Daoy (cell line): ENCODE measurements at places on chromosomes 12 and 14. TPM values are rescaled to one million over a fixed set of nuclear protein-coding genes. Genes with fewer than 3 reads are reported as not detected.
A peak's percentile ranks its signal among the peaks of the same experiment; 100 is the strongest.

The EML1 gene
- total RNA-seq: 95.5 and 101 TPM in 2 replicates

The CLEC9A gene
- not detected in 2 replicates for total RNA-seq

The KRT85 gene
- total RNA-seq: 0.80 TPM in 1 of 2 replicates, not detected in the other

The RTL1 gene
- not detected in 2 replicates for total RNA-seq

The CNOT2 gene
- 141 and 143 TPM in 2 replicates for total RNA-seq

The KRT80 gene
- total RNA-seq: 4.4 and 5.5 TPM in 2 replicates

The TAS2R20 gene
- 0.74 TPM in 1 of 2 replicates, not detected in the other for total RNA-seq

The LHX5 gene
- total RNA-seq: 0.09 and 0.46 TPM in 2 replicates

The KRT73 gene
- total RNA-seq: not detected in 2 replicates

The CCNB1IP1 gene
- total RNA-seq: 78.1 and 83.5 TPM in 2 replicates

The SMCO2 gene
- total RNA-seq: not detected in 2 replicates

DNA sequence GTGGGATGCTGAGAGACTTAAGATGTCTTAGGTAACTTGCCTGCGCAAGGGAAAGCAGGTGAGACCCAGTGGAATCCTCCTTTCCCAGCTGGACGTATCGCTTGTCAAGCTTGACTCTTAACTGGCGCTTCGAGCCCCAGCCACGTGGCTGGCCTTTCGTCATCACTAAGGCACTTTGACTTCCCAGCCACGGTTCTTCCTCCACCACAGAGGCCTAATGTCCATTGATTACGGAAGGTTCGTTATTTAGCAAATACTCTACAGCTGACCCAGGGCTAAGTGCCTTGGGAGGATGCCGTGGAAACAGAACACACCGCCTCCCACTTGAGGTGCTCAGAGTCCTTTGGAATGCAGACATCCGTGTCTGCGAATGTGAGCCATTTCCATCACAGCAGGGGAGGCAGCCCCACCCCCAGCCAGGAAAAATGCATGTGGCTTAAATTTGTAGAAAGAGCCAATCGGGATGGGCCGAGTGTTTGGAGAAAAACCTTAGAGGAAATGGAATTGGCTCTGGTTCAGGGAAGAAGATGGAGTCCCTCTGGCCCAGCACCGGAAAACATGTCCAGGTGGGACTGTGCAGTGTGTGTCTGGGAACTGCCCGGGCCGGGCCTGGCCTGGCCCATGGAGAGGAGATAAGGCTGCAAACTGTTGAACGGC lies 115.7 kb downstream of the PLXNC1 start:
- DNase-seq: peak; percentile 54

GRCh38 chr12:62934799-62935674 lies at the start of gene PPM1H:
PPM1H (minus strand) TSS chr12:62935150; CDS start chr12:62934736, 414 bp downstream.
- DNase-seq: peak; percentile 69

GRCh38 chr12:131333136-131333535 lies 377.8 kb upstream of the SFSWAP start:
- DNase-seq: no peak

- no peak for DNase-seq
These were observed 89.8 kb downstream of the BTG1 start for GRCh38 chr12:92055877-92056276.

DNA sequence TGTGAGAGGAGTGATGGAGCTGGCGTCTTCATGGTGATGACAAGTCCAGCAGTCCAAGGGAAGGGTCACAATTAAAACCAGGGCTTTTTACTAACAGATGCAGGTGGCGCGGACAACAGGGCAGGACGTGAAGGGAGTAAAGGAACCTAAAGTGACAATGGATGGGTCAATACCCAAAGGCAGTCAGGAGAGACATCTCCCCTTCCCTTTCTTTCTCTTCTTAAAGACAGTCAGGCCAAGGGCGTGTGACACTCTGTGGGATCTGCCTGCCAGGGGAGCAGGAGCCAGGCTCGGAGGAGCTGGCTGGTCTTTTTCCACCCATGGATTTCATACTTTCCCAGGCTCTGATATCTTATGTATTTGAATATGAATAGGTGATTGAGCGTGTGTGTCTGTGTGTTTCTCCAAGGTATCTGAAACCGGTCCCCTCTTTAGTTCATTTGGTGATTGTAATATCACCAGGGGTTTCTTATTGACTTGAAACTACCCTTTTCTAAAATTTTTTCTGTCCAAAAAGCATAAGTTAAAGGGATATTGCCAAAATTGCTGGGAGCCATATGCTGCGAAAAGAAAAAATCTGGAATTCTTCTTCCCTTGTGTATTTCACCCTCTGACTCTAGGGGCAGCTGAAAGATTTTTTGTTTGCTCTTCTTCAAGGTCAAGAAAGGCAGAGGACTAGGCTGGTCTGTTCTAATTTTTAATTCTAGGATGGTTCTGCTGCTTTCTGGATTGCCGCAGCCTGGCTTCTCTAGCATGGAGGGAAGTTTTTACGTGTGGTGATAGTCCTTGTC lies 61.8 kb downstream of the FBXL14 start:
- DNase-seq: no peak

- DNase-seq: no peak
These were observed 153.7 kb downstream of the CEP128 start for GRCh38 chr14:80787876-80788275.

DNA sequence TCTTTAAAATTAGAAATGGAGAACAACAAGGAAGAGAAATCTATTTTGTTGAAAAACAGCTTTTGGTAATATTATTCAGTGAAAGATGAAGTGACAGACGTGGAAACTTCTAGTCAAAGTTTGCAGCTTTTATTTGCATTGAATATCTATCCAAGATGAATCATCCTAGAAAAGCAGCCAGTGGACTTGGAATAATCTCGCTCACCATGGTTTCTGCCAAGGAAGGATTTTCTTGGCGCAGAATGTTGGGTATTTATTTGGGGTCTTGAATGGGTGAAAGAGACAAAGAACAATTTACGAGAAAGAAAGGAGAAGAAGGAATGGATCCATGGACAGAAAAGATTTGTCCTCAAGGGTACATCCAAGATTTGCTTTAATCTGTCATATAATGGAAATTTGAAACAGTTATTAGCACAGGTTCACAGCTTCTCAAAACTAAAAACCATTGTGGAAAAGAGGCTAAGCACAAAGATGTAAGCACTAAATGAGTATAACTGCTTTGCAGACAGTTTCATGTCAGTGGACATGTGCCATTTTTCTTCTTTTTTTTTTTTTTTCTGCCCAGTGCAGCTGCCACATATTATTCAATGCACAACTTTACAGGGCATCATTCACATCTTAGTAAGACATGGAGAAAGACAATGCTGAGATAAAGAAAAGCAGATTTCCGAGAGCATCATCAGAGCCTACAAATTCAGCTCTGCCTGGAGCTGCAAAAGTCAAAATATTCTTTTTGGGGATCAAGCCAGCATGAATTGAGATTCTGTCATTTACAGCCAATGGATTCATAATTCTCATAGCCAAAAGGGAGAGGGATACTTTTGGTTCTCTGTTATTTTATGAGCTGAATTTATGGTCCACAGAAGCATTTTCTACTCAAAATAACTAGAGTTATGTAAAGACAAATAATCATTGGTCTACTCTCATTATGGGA lies 333.7 kb downstream of the DAD1 start:
- DNase-seq: no peak

- peak; percentile 85 for DNase-seq
These were observed 118.5 kb downstream of the TTC7B start for GRCh38 chr14:90697577-90698206.

- no peak for DNase-seq
These were observed 42.9 kb upstream of the TESC start for GRCh38 chr12:117142094-117142493.

GRCh38 chr12:58588770-58589169 lies 331.5 kb downstream of the LRIG3 start:
- DNase-seq: no peak

- no peak for DNase-seq
These were observed 53.0 kb downstream of the ETNK1 start for GRCh38 chr12:22677781-22678574.

DNA sequence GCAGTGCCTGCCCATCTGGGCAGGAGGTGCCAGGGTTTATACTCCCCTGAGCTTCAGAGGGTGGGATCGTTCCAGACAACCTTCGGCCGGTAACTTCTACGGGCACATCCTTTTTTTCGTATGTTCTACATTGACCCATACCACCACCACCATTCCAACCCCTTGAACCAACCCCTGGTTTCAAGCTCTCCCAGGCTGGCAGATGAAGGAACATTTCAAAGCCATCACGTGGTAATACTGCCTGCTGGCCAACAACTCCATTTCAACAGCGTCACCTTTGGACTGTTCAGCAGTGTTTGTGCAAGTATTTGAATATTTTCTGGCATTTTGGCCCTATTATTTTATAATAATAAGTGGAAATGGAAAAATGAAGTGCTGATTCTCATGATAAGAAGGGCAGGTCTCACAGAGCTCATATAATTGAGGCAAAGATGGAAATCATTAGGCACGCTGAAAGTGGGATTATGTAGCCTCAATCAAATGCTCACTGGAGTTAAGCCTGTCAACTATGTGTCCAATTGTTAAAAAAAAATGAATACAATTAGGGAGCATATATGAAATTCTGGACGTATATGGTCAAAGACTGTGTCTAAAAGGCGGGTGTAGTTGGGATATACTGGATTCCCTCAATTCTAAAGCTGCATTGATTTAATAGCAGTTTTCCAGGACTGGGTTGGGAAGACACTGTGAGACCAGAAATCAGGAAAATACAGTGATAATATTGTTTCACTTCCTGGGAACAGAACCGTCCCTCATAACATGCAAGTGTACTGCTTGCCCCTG lies 162.1 kb downstream of the ZFP36L1 start:
- no peak for DNase-seq

DNA sequence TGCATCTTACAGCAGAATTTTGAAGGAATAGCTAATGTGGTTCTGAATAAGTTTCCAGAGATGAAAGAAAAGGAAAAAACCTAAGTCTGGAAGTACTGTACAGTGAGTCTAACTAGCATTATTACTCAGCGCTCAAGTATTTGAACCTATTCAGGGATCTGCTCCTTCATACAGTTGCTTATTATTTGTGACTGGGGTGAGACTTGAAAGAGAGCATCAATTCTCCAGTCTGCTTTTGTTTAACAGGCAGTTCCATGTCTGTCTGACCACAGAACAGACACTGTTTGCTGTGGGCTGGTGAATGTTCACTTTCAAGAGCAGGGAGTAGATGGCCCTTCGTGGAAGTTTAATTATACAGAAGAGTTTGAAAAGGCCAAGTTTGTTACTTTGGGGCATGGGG lies 9.3 kb downstream of the ETV6 start:
- DNase-seq: no peak

GRCh38 chr12:90995010-90995409 lies 9.8 kb downstream of the EPYC start:
- DNase-seq: no peak

- DNase-seq: no peak
These were observed 91.8 kb downstream of the ITPK1 start for GRCh38 chr14:93023802-93024434.

GRCh38 chr14:86088156-86088555 lies 558.2 kb downstream of the FLRT2 start:
- DNase-seq: no peak

DNA sequence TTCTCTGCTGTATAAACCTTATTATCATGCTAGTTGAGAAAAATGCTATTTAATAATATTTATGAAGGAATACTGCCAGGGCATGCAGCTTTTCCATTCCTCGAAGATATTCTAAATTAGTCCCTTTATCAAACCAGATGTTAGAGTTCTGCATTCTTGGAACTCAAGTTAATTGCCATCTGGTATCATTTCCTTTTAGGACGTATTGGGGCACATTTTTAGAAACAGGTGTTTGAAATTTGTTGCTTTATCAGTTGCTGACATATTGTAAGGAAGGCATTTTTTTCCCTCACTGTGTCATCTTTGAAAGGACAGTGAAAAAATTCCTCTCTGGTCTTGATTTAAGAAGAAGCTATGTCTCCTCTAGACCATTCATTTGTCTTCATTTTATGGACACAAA lies 471.2 kb upstream of the PRICKLE1 start:
- no peak for DNase-seq

GRCh38 chr14:95463171-95463901 lies 53.1 kb downstream of the SYNE3 start:
- no peak for DNase-seq

DNA sequence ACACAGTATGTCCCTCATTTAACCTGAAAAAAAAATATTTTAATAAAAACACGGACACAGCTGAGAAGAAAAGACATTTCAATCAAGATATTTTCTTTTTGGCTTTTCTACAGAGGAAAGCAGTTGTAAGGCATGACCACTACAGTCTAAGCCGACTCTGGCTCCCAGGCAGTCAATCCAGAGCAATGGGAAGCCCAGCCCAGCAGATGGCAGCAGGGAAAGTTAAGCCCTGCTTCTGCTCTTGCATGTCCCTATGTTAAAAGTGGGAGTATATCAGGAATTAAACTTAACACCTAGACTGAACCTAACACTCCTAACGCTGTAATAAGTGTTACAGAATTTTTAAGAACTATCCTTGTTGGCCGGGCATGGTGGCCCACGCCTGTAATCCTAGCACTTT lies 19.5 kb upstream of the HAL start:
- peak; percentile 12 for DNase-seq

GRCh38 chr12:103279444-103279843 lies 216.3 kb downstream of the C12orf42 start:
- DNase-seq: no peak

- DNase-seq: no peak
These were observed 222.9 kb upstream of the DDHD1 start for GRCh38 chr14:53376064-53376463.

DNA sequence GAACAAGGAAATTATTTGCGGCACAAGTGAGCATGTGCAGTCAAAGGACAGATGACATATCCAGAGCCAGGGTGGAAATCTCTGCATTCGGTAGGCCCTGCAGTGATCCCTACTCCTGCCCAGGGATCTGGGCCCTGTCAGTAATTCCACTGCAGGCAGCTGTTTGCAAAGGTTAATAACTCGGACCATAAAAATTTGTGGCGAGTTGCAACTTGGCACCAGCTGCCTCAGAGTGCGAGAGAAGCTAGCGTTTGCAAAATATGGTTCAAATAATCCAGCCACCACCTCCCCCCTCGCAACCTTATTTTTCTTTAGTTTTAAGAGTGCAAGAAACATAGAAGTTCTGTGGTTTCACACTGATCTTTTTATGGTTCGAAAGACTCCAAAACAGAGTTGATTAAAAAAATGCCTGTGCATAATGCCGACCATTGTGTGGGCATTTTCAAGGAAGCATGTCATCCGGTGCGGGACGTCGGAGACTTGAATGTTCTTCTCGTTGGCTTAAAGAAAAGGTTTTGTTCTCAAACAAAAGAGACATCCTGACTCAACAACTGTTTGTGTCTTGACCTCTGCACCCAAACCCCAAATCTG lies 224.5 kb downstream of the BCL11B start:
- DNase-seq: no peak

- DNase-seq: no peak
These were observed 78.4 kb downstream of the CATSPERB start for GRCh38 chr14:91653451-91653850.

- no peak for DNase-seq
These were observed 40.4 kb upstream of the GZMB start for GRCh38 chr14:24674204-24674970.

- DNase-seq: no peak
These were observed 419.3 kb upstream of the SEL1L start for GRCh38 chr14:81952917-81953316.
